ENCODE measurements at places on chromosomes 5 and 9. TPM values are rescaled to one million over a fixed set of nuclear protein-coding genes. Genes with fewer than 3 reads are reported as not detected.

ZDHHC11B gene
- not detected for total RNA-seq

CDH18 gene
- 5.3 TPM for total RNA-seq

MCTP1 gene
- 1.3 TPM for total RNA-seq

KIAA1958 gene
- 1.9 TPM for total RNA-seq

TMEM171 gene
- 1.3 TPM for total RNA-seq

Measured in smooth muscle cell of the pulmonary artery (primary cell).